HuH-7.5 (cell line): ENCODE measurements at places on chromosomes 3 and 15.

GRCh38 chr15:99930696-99931095 is 197.5 kb upstream of the LYSMD4 start:
- no peak for DNase-seq

- no peak for DNase-seq
Observed at GRCh38 chr15:66884115-66884622, 181.2 kb upstream of the SMAD3 start.

GRCh38 chr15:69891070-69891536 is 206.6 kb downstream of the TLE3 start:
- no peak for DNase-seq

GRCh38 chr3:34202975-34203374 is 404.5 kb downstream of the PDCD6IP start:
- no peak for DNase-seq

DNA sequence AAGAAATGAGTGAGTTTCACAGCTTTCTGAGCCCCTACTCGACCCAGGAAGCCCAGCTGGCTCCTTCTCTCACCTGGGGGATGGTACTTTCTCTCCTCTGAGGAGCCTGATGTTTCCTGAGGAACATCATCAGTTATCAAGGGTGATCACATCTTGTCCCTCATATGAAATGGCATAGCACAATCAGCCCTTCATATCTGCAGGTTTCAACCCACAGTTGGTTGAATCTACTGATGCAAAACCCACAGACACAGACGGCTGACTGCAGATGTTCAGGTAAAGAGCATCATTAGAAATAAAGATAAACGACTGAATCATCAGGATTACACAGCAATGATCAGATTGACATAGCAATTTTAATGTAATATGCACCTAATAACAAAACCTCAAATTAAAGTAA is 93.6 kb upstream of the OSTN start:
- DNase-seq, result no peak
